ENCODE measurements at places on chromosomes 6 and 20.

DNA sequence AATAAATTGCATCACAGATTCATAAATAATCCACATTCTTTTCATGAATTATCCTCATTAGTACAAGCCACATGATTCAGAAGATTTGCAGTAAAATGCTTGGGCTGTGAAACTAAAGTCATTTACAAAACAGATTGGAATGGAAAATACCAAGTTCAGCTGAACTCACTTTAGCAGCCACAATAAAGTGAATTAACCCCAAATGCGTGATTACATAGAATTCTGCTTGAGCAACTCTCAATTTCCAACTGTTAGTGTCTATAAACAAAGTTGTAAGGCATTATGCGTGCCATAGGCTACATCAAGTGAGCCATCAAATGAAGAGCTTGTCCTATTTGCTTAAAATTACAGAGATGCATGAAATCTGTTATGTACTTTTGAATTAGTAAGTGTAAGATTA lies 60.4 kb upstream of the GFRAL start:
- DNase-seq = no peak

DNA sequence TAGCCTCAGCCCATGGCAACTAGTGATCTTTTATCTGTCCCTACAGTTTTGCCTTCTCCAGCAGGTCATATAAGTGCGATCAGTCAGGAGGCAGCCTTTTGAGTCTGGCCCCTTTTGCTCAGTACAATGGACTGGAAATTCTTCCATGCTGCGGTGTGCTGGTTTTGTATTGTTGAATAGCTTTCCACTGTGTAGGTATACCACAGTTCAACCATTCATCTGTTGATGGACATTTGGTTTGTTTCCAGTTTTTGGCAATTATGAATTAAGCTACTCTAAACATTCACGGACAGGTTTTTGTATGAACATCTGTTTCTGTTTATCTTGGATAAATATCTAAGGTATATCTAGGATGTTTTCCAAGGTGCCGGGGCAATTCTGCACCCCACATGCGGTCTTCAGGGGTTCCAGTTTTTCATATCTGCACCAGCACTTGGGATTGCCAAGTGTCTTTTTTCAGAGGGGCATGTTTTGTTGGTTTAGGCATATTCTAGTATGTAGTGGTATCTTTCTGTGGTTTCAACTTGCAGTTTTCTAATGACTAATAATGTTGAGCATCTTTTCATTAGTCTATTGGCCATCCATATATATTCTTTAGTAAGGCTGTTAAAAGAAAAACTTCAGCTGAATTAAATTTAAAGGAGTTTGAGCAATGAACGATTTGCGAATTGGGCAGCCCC lies 141.0 kb downstream of the TFAP2C start:
- no peak for DNase-seq

GRCh38 chr20:63785691-63786131 lies 45.4 kb downstream of the ZBTB46 start:
- no peak for DNase-seq

- no peak for DNase-seq
These were observed 9.6 kb upstream of the EZR start for GRCh38 chr6:158828807-158829206.

DNA sequence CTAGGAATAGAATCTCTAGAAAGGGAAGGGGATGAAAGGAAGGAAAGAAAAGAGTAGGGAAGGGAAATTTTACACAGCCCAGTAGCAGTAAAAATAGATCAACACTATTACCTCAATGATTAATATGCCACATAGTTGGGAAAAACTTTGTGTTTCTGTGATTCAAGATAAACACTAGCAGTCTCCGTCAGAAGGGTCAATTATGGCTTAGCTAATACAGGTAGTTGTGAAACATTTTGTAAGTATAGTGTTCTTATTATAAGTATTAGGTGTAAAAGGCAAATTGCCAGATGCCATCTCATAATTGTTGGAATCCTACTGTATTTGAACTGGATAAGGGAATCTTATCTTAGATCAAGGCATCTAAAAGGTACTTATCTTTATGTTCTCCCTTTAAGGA lies 165.7 kb downstream of the MTFR2 start:
- no peak for DNase-seq

DNA sequence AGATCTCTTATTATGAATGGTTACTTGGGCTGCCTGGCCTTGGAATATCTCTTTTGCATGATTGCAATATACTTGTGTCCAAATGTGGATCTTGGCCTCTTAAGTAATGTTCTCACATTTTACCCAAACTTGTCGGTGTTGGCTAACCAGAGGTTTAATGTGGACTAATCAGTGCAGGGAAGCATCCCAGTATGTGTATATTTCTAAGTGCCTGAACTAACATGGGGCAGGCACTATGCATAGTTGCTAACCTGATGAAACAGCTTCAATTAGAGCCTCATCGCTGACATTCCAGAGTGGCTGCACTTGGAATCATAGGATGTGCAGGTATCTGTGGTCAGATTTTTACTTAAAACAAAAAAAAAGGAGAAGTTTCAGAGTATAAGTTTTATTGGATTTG lies 160.0 kb downstream of the PDE7B start:
- no peak for DNase-seq

GRCh38 chr20:57698867-57699275 lies 10.9 kb downstream of the PMEPA1 start:
- DNase-seq = no peak

GRCh38 chr6:168017629-168018028 lies 20.2 kb downstream of the KIF25 start:
- no peak for DNase-seq

DNA sequence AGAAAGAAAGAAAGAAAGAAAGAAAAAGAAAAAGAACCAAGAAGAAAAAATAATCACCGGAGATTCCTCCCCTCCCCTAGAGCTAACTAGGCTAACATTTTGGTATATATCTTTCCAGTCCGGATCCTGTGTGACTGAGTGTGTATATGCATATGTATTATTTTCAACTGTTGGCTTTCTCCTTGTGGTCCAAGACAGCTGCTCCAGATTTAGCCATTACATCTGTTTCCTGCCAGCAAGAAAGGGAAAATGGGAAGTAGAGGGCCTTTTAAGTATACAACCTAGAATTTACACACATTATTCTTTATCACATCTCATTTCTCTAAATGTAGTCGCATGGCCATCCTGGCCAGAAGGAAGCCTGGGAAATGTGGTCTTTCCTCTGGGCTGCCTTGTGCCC lies 15.2 kb downstream of the SLC52A3 start:
- no peak for DNase-seq

- DNase-seq = no peak
These were observed 26.5 kb upstream of the EMILIN3 start for GRCh38 chr20:41392871-41393704.

DNA sequence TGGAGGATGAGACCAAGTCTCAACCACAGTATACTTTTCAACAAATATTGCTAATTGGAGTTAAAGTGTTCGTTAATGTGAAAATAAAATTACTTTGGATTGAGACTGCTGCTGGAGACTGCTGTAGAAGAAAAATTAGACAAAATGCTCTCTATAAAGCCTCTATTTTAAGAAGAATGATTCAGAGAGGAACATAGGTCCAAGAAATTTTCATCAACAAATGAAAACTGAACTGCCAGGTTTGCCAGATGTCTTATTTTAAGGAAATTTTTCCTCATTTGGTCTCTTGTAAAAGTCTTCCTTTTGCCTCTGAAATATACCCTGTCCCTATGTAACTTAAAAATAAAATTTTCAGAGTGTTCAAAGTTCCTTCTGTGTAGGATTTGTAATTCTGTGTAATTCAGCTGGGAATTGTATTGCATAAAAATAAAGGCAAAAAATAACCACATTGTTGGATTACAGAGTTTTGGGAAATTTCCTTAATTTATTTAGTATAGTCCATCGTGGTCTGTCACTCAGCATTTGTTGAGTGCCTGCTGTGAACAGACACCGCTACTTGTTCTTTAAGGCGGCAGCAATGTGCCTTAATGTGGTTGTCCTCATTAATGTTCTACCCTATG lies 27.4 kb downstream of the ANKS1A start:
- no peak for DNase-seq

GRCh38 chr20:49913399-49914047 lies 1.8 kb downstream of the SPATA2 start:
- DNase-seq = no peak

GRCh38 chr20:50799890-50800550 lies 5.2 kb downstream of the BCAS4 start:
- DNase-seq = no peak

DNA sequence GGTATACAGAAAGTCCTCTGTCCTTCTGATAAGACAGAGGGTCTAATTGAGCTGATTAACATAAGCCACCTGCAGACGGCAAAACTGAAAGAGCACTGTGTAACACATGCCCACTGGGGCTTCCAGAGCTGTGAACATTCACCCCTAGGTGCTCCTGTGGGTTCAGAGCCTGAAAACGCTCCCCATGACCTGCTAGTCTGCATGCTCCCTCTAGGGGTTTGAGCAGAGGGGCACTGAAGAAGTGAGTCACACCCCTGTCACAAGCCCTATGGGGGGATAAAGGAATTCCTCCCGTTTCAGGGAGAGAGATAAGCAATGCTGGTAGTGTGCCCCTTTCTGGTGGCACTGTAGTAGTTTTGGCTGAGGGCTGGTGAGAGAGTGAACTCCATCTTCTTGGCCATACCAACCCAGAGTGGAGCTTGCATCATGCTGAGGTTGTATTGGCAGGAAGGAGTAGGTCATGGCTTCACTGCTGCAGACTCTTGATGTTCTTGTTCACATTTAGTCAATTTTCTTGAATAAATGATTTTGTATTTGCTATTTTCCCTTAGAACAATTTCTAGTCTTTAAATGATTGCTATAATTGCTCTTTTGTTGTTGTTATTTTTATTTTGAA lies 637.5 kb upstream of the MAN1A1 start:
- DNase-seq = no peak

- DNase-seq = no peak
These were observed 670 bp upstream of the PARD6B start for GRCh38 chr20:50730765-50731054.

DNA sequence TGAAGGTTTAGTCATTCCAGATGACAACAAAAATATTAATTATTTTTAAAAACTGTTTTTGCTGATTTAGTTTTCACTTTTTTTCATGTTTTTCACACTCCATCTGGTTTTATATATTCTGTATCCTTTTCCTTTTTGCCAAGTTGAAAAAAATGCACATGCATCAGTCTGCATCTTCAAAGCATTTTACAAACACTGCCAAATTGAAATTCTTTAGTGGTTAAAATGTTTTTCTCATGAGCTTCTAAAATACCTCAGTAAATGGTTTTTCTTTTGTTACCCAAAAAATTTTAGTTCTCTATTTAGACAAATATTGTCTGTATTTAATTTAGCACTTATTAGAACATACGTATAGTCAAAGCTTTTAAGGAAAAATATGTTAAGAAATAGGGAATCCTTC lies 386.9 kb upstream of the HSF2 start:
- no peak for DNase-seq

GRCh38 chr6:131510094-131510493 lies 62.9 kb upstream of the ARG1 start:
- no peak for DNase-seq

GRCh38 chr6:65123521-65123920 lies 583.5 kb downstream of the EYS start:
- no peak for DNase-seq

GRCh38 chr6:162403031-162403430 lies 324.5 kb downstream of the PRKN start:
- DNase-seq = no peak

- no peak for DNase-seq
These were observed 867 bp downstream of the EBF4 start for GRCh38 chr20:2693286-2694007.

GRCh38 chr6:130962966-130963365 lies 100.1 kb downstream of the EPB41L2 start:
- no peak for DNase-seq

- DNase-seq = no peak
These were observed 288.8 kb downstream of the BTBD9 start for GRCh38 chr6:38350942-38351341.

DNA sequence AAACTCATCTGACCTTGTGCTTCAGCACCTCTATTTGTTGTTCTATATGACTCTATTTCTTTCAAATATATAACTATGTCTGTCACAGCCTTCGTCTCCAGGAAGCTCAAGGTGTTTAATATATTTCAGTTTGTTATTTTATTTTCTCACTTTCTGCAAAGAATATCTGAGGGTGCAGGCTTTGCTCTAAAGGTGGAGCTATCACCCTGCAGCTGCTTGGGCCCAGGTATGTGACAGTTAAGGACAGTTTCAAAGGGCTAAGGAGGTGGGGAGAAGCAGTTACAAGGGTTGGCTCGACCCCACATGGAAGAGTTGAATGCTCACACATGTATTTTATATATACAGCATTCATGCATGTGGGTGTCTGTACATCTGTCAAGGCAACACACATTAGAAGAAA lies 405.6 kb downstream of the BTBD9 start:
- DNase-seq = no peak

DNA sequence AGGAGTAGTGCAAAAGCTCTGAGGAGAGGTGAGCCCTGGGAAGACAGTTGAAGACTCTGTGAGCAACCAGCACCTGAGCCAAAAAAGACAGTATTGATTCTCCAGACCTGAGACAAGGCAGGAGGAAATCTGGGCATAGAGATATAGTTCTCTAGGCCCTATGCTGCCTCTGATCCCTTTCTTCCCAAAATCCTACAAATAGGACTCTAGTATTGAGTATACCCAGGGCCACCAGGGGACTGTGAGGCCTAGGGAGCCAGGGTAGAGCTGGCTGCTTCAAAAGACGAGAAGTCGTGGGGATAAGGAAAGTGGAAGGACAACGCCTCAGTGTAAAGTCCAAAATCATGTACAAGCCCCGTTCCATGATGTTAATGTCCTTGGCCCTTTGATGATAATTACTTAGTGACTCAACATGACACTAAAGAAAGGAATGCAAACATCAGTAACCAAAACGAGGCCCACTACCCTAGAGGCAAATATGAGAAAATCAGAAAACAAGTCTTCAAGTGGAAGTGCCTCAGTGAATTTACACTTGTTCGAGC lies 197.3 kb upstream of the PROKR2 start:
- no peak for DNase-seq

DNA sequence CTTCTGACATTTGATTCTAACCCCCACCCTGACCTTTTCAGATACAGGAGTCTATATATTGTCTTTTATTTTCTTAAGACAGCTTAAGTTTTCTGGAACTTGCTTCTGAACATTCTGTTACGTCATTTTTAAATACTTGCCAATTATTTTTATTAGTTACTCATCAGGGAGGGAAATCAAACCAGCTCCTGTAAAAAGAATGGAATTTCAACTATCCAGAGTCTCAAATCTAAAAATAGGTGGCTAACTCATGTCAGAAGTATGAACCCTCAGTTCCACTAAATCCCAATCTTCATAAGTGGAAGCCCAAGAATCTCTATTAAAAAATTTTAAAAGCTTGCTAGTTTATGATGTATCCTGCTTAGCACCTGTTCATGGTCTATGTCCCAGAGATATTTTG lies 900.0 kb downstream of the KIF16B start:
- no peak for DNase-seq

- DNase-seq = no peak
These were observed 34.0 kb downstream of the KIAA1755 start for GRCh38 chr20:38226553-38226952.

DNA sequence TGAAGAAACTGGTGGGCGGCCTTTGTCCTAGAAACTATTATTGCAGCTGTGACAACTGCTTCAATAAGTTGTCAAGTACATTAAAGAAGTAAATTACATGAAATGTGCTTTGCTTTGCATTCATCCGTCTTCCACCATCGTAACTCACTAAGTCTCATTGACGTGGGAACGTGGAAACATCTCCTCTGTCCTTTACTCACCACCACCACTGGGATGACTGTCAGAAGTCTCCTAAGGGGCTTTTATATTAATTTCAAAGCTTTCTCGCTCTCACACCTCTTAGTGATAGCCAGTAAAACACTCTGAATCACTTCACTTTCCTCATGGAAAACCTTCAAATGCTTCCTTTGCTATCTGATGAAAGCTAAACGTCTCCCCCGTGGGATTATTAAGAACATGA lies 111.9 kb upstream of the SLC2A12 start:
- DNase-seq = no peak
